ENCODE measurements at places on chromosomes 4 and X.

DNA sequence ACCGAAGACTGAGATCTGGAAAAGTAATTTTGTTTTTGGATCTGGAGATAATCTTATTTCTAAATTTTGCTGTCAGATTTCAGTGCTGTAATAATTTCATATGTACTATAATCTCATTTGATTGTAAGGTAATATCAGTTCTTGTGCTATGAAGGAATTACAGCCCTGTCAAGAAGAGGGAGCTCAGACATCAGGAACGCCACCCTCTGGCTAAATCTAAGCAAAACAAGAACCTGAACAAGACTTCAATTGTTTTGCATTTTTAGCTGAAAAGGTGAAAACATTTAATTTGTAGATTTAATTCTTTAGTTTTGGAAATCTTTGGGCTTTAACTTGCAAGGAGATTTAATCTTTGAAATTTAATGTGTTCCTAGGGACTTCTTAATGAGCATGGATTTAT lies 525.4 kb upstream of the HS3ST1 start:
- DNase-seq = peak; percentile 59

DNA sequence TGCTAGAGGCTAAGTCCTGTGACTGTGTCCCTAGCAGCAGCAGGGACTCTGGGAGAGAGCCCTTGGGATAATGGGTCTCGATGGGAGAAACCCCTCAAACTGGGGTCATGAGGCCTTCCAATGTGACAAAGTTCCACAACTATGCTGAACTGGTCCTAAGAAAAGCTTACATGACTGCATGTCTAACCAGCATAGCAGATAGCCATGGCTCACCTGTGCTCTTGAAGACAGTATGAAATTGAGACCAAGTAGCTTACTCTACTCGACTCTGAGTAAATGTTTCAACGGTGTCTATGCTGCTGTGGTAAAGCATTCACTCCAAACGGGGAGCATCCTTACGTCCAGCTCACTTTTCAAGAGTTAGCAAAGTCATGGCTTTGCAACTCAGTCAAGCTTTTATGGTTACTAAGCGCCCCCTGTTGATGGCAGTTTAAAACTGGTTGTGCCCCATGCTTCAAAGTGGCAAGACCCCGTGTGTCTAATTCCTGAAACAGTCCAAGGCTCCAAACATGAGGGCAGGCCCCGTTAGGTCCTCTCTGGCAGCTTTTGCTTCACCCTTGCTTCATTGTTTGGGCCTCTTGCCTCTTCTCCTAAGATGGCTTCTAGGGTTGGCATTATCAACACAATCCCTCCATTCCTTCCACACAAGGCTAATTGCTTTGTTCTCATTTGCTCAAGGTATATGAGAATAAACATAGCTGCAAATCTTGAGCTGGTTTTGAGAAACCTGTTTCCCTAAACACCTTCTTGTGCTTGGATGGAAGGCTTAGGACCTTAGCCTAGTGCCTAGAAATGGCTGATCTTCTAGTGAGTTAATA lies 46.6 kb downstream of the CCNG2 start:
- DNase-seq = peak; percentile 90

- DNase-seq = no peak
These were observed 2.4 kb upstream of the FAM53A start for GRCh38 chr4:1686440-1687036.

GRCh38 chr4:141711211-141711610 lies 74.8 kb downstream of the IL15 start:
- peak; percentile 71 for DNase-seq

GRCh38 chr4:74875451-74875850 lies 57.5 kb upstream of the PARM1 start:
- no peak for DNase-seq

- peak; percentile 11 for DNase-seq
These were observed 50.6 kb downstream of the NRK start for GRCh38 chrX:105872941-105873340.

GRCh38 chr4:94870146-94870545 lies 112.4 kb downstream of the BMPR1B start:
- no peak for DNase-seq

DNA sequence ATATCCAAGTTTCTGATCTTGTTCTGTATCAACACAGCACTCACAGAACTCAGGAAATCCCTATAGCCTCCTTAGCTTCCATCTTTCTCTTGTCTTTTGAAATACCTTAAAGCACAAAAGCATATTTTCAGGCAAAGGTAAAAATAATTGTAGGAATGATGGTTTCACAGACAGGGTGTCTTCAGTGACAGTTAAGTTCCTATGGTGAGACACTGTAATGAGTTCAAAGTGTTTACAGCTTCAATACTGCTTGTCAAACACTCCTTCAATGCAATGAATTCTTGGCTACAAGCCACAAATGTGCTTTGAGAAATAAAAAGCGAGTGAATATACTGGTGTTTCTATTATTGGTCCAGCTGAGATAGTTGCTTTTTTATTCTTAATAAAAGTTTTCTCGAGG lies 466.0 kb downstream of the DMD start:
- DNase-seq = peak; percentile 15

DNA sequence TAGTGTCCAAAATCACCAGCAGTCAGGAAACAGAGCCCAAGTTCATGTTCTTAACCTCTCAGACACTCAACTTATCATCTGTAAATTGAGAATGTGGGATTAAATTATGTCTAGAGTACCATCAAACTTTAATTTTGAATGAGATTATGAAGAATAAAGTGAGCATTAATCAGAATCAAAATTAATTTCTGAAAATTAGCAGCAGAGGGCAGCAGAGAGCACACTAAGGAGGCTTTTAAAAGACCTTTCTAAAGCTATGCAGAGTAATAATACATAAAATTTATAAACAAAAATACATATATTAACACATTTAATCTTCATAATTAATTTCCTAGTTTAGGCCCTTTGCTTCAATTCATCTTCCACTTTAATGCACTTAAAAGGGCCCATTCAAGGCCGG lies 7.1 kb downstream of the TASL start:
- peak; percentile 39 for DNase-seq

DNA sequence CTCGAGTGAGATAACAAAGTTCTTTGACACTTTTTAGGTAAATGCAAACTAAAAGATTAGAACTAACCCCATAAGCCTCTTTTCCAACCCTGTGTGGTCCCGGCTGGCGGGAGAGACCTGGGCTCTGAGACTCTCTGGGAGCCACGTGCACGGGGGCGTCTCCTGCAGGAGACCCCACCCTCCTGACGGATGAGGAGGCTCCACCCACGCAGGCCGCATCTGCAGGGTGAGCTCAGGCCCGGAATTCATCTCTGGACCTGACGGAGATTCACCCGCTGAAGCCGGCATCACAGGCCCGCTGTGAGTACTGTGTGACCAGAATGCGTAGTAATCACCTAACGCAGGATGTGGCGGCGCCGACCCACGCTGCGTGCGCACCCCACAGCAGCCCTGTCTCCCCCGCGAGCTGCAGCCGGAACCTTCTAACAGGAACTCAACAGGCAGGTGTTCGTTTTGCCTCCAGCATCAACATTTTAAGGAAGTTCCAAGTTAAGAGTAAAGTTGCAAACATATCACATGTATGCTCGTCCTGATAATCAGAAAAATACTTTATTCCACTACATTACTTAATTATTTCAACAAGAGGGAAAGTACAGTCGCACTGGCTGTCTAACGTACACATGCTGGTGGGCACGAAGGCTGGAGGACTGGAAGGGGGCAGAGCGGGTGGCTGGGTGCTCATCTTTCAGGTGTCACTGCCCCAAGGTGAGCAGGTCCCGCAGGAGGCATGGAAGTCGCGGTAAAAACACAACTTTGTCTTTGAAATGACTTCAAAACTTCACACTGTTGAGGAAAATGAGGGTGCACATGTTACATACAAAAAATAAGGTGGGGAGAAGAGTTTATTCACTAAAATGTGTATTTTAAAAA lies 44.5 kb downstream of the FGFRL1 start:
- DNase-seq = no peak

DNA sequence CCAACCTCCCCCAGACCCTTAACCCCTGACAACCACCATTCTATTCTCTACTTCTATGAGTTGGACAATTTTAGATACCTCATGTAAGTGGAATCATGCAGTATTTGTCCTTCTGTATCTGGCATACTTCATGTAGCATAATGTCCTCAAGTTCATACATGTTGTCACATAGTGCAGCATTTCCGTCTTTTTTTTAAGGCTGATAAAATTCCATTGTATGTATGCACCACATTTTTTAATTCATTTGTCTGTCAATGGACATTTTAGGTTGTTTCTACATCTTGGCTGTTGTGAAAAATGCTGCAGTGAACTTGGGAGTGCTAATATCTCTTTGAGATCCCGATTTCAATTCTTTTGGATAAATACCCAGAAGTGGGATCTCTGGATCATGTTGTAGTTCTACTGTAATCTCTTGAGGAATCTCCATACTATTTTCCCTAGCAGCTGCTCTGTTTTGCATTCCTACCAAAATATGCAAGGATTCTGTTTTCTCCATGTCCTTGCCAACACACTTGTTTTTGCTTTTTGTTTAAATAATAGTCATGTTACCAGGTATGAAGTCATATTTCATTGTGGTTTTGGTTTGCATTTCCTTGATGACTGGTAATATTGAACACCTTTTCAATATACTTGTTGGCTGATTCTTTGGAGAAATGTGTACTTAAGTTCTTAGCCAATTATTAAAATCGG lies 48.8 kb upstream of the ADAD1 start:
- peak; percentile 40 for DNase-seq

GRCh38 chr4:141802333-141802732 lies 165.9 kb downstream of the IL15 start:
- DNase-seq = no peak

- DNase-seq = no peak
These were observed 114.7 kb upstream of the ARMCX2 start for GRCh38 chrX:101774340-101774739.

- DNase-seq = peak; percentile 82
These were observed 16.8 kb upstream of the LAMP2 start for GRCh38 chrX:120485638-120486520.

Data from cardiac fibroblast (primary cell).